ENCODE measurements at places on chromosomes 7 and 10. TPM values are rescaled to one million over a fixed set of nuclear protein-coding genes. Genes with fewer than 3 reads are reported as not detected.

DNA sequence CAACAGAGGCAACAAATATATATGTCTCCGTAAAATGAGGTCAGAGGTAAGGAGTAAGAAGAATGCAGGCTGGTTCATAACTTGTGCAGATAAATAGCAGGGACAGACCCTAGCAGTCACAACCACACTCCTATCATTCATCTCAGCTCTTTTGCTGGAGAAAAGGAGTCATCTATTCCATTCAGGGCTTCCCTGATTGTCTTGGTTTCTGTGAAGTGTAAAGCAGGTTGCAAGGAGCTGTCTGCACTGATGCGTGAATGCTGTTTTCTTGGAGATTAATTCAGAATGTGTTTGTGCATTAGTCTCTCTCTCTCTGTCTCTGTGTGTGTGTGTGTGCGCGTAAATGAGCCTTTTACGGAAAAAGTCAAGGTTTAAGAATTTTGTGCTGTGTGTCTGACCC is 643.3 kb upstream of the SORCS1 start:
- H3K27me3 ChIP-seq: no peaks in the 10 kb centered on the region
- no peaks in the 10 kb centered on the region for H3K36me3 ChIP-seq
- H3K27ac ChIP-seq: no peak overlapping the region

GRCh38 chr10:7320072-7320471 is 90.8 kb downstream of the SFMBT2 start:
- H3K27me3 ChIP-seq: no peaks in the 10 kb centered on the region
- no peak overlapping the region for H3K4me3 ChIP-seq
- H3K27ac ChIP-seq: no peak overlapping the region
- no peaks in the 10 kb centered on the region for H3K36me3 ChIP-seq
- no peak for DNase-seq

DNA sequence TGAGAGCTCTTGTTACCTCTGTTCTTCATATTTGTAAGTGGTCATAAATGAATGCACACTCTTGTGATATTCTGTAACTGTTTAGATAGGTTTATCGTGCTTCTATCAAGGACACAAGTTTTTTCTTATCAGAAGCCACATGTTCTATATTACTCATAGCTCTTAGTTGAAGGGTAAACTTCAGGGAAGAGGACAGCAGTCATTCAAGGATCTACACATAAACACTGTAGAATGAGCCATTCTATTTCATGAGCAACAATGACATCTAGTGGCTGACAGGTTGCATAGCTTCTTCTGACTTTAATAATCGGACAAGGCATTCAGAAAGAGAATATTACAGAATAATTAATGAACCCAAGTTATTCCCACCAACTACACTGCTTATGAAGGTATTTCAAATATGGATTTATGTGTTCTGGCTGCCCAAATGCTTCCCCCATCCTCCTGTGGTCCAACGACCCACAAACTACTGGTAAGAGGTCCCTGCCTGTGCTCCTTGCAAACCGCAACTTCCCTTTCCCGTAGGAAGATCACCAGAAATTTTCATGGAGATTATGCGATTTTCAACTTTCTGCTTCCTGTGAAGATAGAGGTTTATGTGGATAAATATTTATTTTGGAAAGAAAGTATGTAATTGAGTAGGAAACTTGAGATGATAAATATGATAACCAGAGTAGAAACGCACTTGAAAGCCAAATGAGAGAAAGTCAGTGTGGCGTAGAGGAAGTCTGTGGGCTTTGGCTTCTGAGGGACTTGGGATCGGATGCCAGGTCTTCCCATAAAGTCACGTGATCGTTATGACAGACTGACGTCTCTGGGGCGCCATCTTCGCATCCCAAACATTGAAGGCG is 16.8 kb upstream of the ABCB5 start:
- no peak overlapping the region for H3K27ac ChIP-seq
- H3K4me1 ChIP-seq: no peaks in the 10 kb centered on the region
- DNase-seq: no peak
- no peaks in the 10 kb centered on the region for H3K27me3 ChIP-seq
- H3K36me3 ChIP-seq: no peaks in the 10 kb centered on the region
- no peak overlapping the region for H3K4me3 ChIP-seq

GRCh38 chr10:127310430-127310829 is 114.0 kb upstream of the INSYN2A start:
- no peak overlapping the region for H3K27ac ChIP-seq
- no peaks in the 10 kb centered on the region for H3K36me3 ChIP-seq
- H3K4me1 ChIP-seq: no peaks in the 10 kb centered on the region
- no peak for DNase-seq

Gene ADCYAP1R1
- 0.05 TPM for total RNA-seq

Gene TMEM176A
- 707 TPM for total RNA-seq
